ENCODE measurements at places on chromosomes 6 and 20. TPM values are rescaled to one million over a fixed set of nuclear protein-coding genes. Genes with fewer than 3 reads are reported as not detected.

DNA sequence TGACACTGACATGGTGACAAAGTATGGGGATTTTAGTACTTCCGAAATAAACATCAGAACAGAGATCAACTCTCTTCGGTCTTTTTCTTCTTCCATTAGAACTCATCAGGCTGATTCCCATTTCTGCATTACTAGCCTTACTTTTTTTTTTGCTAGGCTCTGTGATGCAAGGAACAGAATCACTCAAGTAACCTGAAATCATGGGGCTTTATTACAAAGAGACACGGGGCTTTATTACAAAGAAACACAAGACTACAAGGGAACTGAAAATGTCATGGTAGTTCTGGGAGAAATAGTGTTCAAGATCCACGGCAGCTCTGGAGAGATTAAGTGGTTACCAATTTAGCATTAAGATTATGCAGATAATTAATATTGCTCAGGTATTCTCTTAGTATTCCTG is 11.6 kb downstream of the SOX4 start:
- no peak for DNase-seq

- no peak for DNase-seq
Observed at GRCh38 chr6:122130026-122130348, 269.5 kb upstream of the HSF2 start.

DNA sequence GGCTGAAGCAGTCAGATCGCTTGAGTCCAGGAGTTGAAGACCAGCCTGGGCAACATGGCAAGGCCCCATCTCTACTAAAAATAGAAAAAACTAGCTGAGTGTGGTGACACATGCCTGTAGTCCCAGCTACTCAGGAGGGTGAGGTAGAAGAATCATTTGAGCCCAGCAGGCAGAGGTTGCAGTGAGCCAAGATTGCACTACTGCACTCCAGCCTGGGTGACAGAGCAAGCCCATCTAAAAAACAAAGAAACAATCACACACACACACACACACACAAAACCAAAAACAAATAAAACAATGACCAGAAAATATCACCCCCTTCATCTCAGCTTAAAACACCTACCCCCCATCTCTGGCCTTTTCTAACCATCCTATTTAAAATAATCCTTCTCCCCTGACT is 68.0 kb downstream of the BTBD9 start:
- DNase-seq: peak; percentile 14

The GGT7 gene
- 13.2 TPM for total RNA-seq
